Stimulated activated CD4-positive, alpha-beta T cell treated with anti-CD3 and anti-CD28 coated beads, TNF-alpha, amount 100 ng/mL, for 4 hours (primary cell): ENCODE measurements at places on chromosomes 4 and X.

GRCh38 chr4:120070196-120070595, 3.5 kb upstream of the MAD2L1 start:
- DNase-seq: no peak

DNA sequence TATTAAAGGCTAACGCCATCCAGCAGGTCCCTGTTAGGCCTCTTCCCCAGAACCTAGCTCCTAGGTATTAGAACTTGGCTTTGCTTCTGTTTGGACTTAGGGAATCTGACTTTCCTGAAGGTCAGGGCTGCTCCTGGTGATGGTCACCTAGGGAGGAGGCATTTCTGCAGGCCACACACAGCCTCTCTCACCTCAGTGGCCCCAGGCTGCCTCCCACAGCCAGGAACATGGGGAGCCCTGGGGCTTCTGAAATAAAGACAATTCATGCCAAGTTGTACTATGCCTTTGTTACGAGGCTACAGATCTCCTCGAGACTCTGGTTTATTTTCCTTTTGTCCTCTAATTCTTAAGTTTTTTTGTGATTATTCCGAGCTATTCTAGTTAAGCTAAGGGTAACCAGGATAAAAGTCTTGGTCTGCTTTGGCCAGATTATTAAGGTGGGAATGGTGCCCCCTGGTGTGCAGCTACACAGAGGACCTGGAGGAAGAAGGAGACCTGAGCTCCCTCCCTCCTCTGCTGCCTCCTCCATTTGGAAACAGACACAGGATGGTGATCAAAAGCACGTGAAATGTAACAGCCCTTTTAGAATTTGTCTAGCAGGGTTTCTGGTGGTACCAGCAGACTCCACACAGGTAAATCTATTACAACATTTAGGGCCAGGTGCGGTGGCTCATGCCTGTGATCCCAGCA, 131.0 kb downstream of the DCLK2 start:
- DNase-seq: no peak

DNA sequence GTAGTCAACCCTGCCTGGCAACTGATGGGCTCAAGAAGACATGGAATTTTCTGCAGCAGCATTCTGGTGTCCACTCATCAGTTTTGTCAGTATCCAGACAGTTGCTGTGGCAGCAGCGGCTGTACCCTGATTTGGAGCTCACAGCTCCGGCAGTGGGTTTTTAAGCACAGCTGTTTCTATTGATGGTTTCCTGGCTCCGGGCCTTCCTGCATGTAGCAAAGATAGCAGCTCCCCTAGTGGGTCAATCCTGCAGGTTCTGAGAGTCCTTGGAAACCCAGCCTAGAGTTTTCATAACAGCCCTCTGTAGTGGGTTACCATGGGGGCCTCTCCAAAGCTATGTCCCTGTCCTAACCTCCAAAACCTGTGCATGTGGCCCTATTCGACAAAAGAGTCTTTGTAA, 84.0 kb upstream of the ATP6AP2 start:
- DNase-seq: no peak

GRCh38 chr4:16952896-16953630, 54.6 kb upstream of the LDB2 start:
- DNase-seq: no peak

DNA sequence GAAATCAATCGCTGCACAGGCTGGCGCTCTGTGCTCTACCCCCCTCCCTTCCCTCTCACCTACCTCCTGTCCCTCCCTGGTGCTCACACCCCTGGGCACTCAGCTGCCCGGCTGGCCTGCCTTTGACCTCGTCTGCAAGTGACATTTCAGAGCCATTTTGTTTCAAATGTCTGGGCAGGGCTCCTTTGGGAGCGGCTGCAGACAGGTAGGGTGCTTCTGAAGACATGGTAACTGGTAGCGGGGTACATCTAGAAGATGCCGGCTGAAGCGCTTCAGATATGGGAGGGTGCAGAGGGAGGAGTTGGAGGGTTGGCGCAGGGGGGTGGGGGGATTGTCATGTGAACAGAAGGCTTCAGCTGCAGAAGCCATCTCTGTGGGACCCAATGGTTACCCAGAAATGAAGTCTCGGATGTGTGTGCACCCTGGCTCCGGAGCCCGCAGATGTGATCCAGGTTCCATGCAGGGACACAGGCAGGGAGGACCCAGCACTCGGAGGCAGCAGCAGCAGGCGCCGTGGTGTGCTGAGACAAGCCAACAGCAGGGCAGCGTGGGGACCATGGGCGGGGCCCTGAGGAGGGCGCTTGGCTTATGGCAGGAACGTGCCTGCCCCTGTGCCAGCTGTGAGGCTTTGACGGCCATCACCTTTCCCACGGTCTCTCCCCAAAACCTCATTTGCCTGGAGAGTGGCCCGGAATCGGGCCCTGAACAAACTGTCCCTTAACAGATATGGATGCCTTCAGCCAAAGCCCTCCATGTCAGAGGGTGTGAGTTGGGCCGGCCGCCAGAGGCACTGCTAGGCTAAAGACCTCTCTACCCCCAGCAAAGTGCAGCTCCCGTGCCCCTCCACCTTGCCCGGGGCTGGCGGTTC, 7.6 kb upstream of the DUSP9 start:
- DNase-seq: no peak

GRCh38 chr4:85474818-85475630, at the start of gene ARHGAP24:
Gene ARHGAP24, plus strand, starts transcription at chr4:85475150.
- no peak for DNase-seq

GRCh38 chr4:74085669-74086068, 13.3 kb downstream of the CXCL2 start:
- DNase-seq: no peak

- DNase-seq: no peak
Observed at GRCh38 chr4:108596344-108596743, 24.0 kb upstream of the RPL34 start.

- no peak for DNase-seq
Observed at GRCh38 chr4:52729586-52729985, 21.6 kb downstream of the ERVMER34-1 start.

DNA sequence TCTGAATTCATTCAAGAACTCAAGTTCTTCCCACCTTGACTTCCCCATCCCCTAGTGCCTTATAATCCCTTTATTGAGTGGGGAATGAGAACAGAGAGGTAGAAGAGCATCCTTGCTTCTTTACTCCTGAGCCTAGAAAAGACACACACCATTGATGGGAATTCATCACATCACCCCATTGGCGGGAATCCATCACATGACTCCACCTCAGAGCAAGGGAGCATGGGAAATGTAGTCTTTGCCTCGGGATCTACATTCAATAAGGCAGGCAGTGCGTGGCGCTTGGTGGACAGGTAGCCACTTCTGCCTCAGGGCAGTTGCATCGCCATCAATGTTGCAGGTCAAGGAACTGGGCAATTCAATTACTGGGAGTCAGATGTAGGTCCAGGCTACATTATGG, 50.7 kb downstream of the MXRA5 start:
- DNase-seq: no peak

- DNase-seq: no peak
Observed at GRCh38 chr4:44679060-44679459, 840 bp downstream of the GUF1 start.

GRCh38 chr4:105357258-105357980, 116.4 kb downstream of the PPA2 start:
- DNase-seq: no peak

- DNase-seq: no peak
Observed at GRCh38 chrX:112218388-112218787, 135.8 kb upstream of the TRPC5 start.

DNA sequence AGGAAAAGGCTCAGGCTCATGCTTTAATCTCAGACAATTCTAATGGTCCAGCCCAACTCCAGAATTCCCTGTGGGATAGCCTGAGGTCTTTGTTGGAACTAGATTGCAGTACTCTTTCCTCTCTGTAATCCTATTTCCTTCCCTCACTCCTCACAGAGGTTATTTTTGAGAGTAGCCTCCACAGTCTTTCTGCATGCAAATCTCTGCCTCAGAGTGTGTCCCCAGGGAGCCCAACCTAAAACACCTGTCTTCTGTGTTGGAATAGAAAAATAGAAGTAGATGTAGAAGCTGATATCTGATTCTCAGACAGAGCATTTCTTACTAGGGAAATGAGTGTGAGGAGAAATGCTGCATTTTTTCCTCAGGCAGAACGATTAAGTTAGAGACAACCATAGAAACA, 915.5 kb upstream of the EPHA5 start:
- no peak for DNase-seq

GRCh38 chrX:118976599-118977340, 2.4 kb downstream of the LONRF3 start:
- no peak for DNase-seq

DNA sequence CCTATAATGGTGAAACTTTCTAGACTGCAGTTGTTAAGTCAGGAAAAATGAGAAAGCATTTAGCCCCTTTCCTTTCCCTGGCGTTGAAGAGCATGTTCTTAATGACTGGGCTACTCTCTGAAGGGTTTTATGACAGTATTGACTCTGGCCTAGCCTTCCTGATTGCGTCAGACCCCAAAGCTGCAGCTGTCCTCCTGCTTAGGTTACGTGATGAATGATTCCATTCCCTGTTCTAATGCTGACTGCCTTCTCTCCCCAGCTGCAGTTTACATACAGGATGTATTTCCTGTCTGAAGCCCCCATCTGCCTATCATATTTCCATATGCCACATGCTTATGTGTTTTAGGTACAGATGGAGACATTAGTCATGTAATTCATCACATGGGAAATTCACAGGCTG, 105.8 kb upstream of the EGFL6 start:
- DNase-seq: no peak

DNA sequence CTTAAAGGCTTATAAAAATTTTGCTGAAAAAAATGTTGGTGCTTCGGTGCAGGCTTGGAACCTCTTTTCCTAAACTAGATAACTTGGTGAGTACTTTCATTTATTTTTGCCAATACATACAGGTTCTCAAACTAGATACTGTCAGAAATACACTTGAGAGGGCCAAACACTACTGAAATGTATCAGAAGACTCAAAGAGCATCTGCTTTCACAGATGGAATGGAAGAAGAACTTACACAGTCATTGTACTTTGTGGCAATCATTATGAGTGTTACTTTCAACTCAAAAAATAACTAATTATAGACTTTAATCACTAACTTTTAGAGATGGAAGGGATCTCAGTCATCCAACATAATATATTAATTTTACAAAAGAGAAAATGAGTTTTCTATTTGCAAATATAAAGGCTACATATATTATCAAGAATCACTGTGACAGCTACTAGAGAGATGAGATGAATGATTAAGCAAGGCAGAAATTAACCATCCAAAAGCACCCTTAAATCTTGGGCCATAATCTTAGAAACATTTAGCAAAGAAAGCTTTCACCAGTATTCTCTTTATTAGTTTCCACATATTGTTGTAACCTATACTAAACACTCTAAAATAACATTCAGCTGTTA, 1.0 kb downstream of the ENAM start:
- DNase-seq: no peak

DNA sequence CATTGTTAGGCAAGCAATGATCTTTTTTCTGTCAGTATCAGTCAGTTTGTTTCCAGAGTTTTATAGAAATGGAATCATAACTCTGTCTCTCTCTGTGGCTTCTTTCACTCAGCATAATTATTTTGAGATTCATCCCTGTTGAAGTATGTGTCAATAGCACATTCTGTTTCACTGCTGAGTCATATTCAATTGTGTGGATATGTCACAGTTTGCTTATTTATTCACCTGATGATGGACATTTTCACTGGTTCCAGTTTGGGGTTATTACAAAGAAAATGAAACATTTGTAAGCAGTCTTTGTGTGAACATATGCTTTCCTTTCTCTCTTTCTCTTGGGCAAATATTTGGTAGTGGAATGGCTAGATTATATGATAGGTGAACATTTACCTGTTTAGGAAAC, 10.2 kb upstream of the ZNF718 start:
- no peak for DNase-seq

DNA sequence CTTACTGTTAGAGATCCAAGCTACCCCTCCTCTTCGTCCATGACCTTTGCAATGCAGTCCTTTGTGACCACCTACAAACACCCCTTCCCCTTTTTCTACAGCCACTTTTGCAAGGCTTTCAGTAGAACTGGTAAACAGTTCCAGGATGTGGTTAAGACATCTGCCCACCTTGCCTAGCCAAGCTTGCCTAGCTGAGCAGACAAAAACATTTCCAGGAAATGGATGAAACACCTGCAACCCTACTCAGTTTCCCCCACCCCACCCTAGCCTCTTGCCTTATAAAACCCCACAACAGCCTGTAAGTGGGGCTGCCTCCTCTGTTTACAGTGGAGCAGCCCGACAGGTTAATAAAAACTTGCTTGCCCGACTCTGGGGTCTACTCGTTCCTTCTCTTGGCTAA, 133.8 kb downstream of the ZC4H2 start:
- no peak for DNase-seq

DNA sequence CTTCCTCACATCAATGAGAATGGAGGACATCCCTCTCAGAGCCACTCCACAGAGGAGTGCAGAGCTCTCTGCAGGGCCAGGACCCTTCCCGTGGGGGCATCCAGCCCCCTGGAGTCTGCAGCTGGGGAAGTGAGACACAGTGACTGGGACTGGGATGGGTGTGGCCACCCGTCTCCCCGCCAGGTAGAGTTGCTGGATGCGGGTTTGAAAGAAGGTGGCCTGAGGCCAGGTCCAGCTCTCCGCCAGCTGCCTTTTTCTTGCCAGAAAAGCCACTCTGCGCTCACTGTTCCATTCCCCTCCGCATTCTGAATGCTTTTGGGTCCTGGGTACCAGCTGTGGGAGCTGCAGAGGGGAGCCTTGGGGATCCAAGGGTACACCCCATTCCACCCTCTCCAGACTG, 82.6 kb downstream of the ABLIM2 start:
- no peak for DNase-seq

DNA sequence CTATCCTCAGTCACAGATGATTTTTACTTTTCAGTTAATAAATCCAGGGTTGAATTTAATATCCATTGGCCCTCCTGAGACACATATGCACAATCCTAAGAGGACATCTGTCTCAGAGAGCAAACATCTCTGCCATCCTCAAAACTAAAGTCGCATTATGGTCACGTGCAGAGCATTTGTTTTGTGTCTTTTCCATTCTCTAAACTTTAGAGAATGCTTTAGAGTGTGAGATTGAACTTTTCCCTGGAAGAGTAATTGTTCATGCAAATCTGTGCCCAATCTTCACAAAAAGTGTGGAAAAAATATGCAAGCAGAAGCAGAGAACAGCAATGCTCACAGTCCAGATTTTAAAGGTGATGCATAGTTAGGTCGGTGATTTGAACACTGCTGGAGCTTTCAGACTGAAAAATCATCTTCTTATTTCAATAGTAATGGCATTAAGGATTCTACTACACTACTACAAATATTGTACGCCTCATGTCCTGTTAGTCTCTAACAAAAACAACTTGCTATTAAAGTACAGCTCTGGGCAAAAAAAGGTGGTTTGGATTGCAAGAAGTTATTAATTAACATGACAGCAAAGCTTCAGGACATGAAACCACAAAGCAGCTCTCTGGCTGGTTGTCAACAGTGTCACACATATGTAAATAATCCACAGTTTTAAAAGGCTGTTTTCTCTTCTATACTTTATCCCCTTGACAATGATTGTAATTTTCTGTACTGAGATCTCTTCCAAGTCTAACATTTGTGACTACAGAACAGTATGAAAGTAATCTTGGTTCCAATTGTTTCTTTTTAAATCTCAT, 19.9 kb downstream of the DCHS2 start:
- DNase-seq: no peak

DNA sequence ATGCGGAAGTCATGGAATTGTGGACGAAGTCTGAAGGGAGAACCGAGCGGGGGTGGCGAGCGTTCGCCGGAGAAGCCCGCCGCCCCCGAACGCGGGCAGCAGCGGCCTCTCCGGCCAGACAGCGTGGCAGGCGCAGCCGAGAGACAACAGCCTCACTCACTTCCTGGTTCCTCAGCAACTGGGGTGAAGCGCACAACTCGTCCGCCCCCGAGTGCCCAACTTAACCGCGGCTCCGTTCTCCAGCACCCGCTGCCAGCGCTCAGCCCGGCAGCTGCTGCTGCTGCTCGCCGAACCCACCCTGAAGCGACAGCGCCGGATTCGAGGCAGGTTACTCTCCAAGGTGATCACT, 68.0 kb downstream of the NOCT start:
- DNase-seq: no peak
